SK-MEL-5 (cell line): ENCODE measurements at places on chromosomes 16 and 17. TPM values are rescaled to one million over a fixed set of nuclear protein-coding genes. Genes with fewer than 3 reads are reported as not detected.

- no peak for DNase-seq
Observed at GRCh38 chr16:27486760-27487159, 63.0 kb downstream of the GTF3C1 start.

DNA sequence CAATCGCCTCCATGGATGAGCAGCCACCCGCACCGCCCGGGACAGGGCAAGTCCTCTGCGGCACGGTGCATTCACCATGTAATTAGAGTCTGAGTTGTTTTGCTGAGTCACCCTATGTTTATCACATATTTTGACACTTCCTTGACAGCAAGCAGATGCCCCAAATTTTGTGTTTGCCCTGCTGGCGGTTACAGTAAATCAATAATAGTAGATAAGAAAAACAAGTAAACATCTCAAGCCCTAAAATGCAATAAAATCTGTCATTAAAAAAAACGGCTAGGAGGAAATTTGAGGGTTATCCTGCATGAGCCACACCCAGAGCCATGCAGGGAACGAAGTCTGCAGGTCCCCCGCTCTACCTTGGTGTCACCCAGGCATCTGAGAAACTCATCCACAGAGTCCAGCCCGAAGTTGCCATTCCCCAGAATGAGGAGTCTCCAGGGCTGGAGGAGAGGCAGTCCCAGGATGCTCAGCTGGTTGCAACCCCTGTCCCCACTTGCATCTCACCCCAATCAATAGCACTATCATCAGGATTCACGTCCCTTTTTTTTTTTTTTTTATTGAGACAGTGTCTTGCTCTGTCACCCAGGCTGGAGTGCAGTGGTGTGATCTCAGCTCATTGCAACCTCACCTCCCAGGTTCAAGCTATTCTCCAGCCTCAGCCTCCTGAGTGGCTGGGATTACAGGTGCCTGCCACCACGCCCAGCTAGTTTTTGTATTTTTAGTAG, 16.5 kb upstream of the ST6GALNAC1 start:
- DNase-seq = no peak

DNA sequence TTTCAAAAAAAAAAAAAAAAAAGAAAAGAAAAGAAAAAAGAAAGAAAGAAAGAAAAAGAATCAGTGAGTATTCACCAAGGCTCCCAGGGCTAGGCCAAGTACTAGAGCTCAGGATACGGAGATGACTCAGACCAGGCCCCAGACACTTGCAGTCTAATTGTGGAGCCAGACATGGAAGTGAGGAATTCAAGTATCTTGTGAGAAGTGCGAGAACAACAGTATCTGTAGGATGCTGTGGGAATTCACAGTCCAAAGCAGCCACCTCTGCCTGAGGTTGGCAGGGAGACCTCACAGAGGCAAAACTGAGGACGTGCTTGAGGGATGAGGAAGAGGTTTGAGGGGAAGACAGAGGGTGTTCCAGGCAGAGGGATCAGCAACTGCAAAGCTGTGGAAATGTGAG, 14.0 kb upstream of the ALDOA start:
- DNase-seq = no peak

DNA sequence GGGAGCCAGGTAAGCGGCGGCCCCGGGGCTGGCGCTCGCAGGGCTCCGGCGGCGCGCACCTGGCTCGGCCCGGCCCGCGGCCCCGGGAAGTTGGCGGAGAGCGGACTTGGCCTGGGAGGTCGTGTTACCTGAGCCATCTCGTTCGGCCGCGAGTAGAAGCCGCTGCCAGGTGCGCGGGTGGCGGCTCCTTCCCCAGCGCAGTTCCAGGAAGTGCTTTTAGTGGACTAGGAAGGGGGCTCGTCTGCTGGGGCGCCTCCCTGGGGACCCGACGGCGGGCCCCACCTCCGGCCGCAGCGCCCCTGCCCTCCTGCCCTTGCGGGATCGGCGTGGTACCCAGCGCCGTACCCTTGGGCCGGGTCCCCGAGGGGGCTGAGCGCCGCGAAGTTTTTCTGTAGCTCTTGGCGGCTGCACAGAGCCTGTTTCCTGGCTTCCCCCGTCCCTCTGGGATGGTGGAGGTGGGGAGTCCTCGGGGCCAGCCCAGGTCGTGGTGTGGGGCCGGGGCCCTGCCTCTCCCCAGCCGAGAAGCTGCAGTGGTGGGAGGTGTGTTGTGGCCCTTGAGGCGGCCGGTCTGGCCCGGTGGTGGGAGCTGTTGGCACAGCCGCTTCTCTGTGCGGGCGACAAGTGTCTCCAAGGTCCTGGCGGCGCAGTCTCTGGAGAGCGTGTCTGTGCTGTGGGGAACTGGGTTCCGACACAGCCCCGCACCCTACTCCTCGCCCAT, 96.9 kb downstream of the RAB11FIP4 start:
- no peak for DNase-seq

- DNase-seq = no peak
Observed at GRCh38 chr17:6069539-6070429, at the start of gene WSCD1. WSCD1 (plus strand) TSS chr17:6070379; CDS start chr17:6080659, 10,280 bp downstream.

GRCh38 chr17:1110862-1111598, 68.8 kb downstream of the ABR start:
- DNase-seq = peak; percentile 70

DNA sequence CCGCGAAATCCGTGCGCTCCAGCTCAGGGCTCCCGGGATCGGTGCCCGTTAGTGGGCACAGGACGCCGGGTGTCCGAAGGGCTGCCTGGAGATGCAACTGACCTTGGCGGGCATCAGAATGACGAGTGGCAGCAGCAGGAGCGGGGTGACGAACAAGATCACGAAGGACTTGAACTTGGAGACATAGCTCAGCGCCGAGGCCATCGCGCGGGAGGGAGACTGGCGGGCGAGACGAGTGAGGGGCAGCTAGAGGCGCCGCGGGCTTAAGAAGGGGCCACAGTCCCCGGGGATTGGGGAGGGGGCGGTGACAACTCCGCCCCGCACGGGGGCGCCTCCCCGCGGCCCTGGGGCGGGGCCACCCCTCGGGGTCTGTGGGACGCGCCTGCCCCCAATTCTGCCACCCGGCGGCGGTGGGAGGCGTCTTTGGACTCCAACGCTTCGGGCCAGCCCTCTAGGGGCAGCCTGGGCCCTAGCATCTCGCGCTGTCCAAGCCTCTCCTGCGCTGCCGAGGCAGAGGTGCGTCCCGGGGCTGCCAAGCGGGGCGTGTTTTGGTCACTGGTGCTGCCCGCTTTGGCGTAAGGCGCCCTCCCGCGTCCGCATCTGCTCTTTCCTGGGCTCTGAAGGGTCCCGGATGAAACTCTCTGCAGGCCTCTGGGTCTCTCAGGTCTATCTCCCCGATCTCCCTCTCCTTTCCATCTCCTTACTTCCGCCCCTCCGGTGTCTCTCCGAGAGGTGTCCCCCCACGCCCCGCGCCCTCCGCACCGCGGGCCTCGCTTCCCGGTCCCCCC, at the start of gene SLC13A5:
TSS of gene SLC13A5 (minus strand) at position 240 of the 788 bp plus-strand sequence. CDS start at position 204, 36 bp downstream.
- no peak for DNase-seq

The COX11 gene
- total RNA-seq = 49.7 and 56.9 TPM in 2 replicates
